ENCODE measurements at places on chromosomes 5 and 9.

DNA sequence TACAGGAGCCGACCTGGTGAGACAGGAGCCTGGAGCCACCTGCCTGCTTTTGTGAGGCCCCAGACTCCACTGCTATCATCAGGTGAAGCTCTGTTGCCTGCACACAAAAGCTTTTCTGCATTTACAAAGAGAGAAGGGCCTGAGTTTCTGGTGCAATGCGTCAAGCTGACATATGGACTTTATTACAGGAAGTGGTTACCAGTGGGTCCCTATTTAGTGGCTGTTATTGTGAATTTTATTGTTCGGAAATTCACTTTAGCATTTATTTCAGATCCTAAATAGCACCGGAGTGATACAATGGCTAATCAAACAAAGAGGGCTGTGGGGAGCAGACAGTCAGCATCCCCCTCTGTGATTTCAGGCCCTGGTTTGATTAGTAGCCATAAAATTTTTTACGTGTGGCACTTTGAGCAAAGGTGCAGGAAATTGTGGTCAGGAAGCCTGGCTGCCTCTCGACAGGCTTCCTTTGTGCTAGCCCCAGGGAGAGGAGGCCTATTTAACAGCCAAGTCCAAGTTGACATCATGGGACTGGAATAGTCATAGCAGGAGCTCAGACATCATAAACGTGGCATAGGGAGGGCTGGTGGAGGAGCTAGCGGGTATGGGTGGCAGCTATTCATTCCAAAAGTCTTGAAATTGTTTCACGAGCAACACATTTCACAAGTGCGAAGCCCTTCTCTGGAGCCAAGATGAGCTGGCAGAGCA is 8.4 kb downstream of the TGFBI start:
- DNase-seq, result no peak

DNA sequence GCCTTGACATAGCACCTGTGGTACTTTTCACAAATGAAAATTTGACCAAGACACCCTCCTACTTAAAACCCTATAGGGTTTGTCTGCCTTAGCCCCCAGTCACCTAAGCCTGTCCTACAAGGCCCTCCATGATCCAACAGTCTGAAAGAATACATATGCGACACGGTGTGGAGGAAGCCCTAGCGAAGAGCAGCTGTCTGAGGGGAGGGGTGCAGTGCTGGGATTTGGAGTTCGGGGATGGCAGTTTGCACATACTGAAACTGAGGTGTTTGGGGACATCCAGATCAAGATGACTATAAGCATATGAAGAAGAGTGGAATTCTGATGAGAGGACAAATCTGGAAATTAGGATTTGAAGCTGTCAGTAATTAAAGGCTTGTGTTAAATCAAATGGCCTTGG is 7.2 kb upstream of the MYORG start:
- DNase-seq, result no peak

GRCh38 chr5:139419226-139420192 is 15.6 kb upstream of the SPATA24 start:
- DNase-seq, result no peak

DNA sequence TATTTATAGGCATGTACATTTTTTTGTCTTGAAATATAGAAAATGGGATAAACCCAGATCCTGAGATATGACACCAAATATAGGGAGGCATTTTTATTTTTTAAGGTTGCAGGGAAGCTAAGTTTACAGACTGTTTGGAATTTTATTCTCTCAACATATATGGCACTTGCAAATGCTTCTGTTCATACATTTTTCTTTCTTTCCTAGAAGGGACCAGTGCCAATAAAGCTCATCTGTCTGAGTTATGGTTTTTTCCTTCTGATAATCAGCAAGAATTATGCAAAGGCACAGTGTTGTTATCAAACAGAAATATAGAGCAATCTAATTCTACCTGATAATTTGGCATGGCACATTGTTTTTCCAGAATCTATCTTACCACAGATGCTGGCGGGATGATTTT is 156.9 kb upstream of the GPR151 start:
- DNase-seq, result no peak

DNA sequence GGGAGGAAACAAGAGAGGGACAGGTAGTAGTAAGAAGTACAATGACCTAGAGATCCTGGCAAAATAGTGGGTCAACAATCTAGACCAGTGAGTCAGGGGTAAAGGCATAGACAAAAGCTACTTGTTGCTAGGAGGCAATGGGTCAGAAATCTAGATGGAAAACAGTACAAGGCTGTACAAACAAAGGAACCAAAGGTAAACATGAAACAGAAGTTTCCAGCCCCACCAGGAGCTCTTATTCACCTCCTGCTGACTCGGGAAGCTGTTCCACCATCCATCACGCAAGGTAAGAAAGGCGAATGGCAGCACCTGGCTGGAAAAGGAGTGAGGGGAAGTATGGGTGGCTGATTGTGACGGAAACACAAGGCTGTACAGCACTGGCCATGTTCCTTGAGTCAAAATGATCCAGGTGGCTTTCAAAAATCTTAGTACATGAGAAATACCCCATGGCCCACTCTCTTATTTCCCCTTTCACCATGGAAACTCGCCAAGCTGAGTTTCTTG is 70.5 kb upstream of the RAI14 start:
- no peak for DNase-seq

Measured in globus pallidus (tissue), 1 donor.